ENCODE measurements at places on chromosomes 7 and 10.

DNA sequence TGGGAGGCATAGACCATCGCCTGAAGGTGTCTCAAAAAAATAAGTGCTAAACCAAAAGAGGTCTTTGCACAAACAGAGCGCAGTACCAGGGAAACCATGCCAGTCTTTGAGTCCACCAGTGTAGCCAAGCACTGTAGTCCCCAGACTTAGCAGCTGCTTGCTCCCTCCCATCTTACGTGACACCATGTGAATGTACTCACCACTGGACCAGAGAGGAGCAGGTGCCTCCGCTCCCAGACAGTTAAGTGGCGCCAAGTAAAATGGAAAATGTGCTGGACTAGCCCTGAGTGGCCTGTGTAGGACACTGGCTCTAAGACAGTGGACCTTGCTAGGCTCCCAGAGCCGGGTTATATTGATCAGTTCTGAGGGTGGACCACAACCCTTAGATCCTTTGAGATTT is 47.7 kb upstream of the PLEKHA1 start:
- ATAC-seq, result no peak

GRCh38 chr10:119673271-119673670 is 22.1 kb downstream of the BAG3 start:
- ATAC-seq, result no peak

GRCh38 chr10:513393-513792 is 176.1 kb downstream of the DIP2C start:
- peak; percentile 40 for ATAC-seq

GRCh38 chr10:13794992-13795612 is 208.3 kb downstream of the PRPF18 start:
- no peak for ATAC-seq

- peak; percentile 80 for ATAC-seq
These were observed 425 bp downstream of the CASD1 start for GRCh38 chr7:94509887-94510581.

Measured in esophagus mucosa (tissue), 1 donor.